ENCODE measurements at places on chromosomes 13 and 19.

DNA sequence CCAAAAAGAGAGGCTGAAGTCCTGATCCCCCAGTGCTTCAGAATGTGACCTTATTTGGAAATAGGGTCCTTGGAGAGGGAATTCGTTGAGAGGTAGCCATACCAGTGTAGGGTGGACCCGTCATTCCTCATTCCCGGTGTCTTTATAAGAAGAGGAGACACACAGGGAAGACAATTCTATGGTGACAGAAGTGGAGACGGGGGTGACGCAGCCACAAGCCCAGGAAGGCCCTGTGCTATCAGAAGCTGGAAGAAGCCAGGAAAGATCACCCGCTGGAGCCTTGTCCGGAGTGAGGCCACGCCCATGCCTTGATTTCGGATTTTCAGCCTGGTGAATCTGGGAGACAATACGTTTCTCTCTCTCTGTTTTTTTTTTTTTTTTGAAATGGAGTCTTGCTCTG is 2.6 kb upstream of the MYPOP start:
- DNase-seq = no peak

GRCh38 chr13:109403012-109403421 is 383.4 kb downstream of the IRS2 start:
- peak; percentile 76 for DNase-seq

DNA sequence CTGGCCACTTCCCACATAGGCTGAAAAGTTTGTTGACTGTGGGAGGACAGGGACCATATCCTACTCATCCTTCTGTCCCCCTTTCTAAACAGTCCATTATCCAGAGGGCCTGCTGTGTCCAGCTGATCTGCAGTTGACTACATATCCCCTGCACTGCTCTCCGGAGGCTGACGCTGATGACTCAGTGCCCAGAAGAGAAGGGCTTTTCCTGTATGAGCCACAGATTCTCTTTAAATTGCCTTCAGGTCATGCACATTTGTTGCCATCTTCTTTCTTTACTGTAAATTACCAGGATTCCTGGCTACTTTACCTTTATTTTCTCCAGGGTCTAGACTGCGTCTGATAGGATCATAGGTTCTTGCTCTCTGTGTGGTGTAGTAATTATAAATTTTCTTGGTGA is 125.2 kb downstream of the LACC1 start:
- DNase-seq = no peak

GRCh38 chr13:21641629-21642028 is 29.2 kb upstream of the FGF9 start:
- no peak for DNase-seq

DNA sequence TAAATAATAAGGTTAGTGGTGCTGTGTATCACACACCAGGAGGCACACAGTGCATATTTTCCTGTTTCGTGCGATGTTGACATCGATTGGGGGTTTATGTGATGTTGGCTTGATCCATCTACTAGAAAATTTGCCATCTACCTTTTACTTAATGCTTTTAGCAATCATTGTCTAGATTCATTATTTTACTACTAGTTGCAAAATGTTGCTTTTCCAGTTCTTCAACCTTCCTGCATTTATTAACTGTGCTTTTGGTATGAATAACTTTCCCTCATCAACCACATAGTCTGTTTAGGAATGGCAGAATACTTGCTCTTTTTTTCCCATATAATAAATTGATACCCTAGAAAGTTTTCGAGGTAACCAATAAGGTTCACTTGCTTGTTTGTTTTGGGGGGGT is 17.5 kb downstream of the C13orf42 start:
- no peak for DNase-seq

DNA sequence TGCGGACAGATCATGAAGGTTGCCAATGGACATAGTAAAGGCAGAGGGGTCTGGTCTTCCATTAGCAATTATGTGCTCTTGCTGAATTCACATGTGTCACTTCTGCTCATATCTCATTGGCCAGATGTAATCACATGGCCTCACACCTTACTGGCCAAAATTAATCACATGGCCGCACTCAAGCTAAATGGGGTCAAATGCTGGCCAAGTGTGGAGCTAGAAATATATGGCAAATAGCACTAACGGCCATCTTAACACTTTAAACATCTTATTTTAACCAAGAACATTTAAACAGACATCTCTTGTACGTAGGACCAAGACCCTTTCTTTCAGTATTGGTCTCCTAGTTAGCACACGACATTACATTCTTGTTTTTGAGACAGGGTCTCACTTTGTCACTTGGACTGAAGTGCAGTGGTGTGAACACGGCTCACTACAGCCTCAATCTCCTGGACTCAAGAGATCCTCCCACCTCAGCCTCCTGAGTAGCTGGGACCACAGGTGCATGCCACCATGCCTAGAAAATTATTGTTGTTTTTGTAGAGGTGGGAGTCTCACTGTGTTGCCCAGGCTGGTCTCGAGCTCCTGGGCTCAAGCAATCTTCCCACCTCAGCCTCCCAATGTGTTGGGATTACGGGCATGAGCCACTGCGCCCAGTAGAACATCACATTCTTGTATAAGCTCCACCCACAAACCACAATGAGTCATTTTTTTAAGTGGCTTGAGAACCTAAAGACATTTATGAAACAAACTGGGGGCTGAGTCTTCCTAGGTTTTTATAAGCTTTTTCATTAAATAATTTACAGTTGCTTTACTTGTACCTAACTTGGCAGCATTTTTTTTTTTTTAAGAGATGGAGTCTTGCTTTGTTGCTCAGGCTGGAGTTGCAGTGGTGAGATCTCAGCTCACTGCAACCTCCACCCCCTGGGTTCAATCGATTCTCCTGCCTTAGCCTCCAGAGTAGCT is 2.9 kb upstream of the PTOV1 start:
- DNase-seq = peak; percentile 90

GRCh38 chr13:39540929-39541605 is 61.9 kb downstream of the LHFPL6 start:
- no peak for DNase-seq

DNA sequence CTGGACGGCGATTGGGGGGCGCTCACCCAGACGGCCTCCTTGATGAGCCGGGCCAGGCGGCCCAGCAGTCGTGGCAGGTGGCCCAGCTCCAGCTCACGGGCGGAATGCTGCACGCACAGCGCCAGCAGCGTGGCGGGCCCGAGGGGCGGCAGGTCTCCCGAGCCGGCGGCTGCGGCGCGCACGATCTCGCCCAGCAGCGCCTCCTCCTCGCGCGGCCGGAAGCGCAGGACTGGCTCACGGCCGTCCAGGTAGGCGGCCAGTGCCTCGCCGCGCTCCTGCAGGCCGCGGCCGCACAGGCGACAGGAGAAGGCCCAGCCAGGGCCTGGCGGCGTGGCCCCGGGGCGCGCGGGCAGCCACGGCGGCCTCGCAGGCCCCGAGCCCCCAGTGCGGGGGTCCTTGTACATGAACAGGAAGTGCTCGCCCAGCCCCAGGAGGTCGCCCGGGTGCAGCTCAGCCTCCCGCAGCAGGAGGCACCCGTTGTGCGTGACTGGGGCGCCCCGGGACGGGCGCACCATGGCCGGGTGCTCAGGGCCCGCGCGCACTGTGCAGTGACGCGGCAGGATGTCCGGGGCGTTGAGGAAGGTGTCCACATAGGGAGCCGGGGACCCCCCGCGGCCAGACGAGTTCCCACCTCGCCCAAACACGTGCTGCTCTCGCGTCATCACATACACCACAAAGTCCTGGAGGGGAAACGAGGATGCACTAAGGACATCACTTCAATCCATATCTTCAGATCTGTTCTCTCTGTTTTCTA is 9.6 kb upstream of the MAMSTR start:
- DNase-seq = no peak

- no peak for DNase-seq
Measured at GRCh38 chr13:45108716-45109101, 11.6 kb upstream of the GTF2F2 start.

DNA sequence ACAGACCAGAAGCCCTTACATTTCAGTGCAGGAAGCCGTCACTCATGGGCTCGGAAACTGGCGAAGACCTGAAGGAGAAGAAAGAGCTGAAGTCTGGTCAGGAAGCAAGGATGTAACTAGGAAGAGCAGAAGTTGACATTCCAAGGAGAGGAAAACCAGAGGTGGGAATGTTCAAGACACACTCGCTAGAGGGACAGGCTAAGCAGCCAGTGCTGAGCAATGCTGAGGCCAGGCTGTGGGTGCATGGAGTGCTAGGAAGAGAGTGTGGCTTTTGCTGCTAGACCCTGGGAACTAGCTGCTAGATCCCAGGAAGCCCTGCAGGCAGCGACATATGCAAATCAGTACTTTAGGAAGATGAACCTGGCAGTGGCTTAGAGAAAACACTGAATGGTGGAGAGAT is 12.1 kb upstream of the URAD start:
- no peak for DNase-seq

Data from SW480 (cell line).